ENCODE measurements at places on chromosomes 16 and 17.

DNA sequence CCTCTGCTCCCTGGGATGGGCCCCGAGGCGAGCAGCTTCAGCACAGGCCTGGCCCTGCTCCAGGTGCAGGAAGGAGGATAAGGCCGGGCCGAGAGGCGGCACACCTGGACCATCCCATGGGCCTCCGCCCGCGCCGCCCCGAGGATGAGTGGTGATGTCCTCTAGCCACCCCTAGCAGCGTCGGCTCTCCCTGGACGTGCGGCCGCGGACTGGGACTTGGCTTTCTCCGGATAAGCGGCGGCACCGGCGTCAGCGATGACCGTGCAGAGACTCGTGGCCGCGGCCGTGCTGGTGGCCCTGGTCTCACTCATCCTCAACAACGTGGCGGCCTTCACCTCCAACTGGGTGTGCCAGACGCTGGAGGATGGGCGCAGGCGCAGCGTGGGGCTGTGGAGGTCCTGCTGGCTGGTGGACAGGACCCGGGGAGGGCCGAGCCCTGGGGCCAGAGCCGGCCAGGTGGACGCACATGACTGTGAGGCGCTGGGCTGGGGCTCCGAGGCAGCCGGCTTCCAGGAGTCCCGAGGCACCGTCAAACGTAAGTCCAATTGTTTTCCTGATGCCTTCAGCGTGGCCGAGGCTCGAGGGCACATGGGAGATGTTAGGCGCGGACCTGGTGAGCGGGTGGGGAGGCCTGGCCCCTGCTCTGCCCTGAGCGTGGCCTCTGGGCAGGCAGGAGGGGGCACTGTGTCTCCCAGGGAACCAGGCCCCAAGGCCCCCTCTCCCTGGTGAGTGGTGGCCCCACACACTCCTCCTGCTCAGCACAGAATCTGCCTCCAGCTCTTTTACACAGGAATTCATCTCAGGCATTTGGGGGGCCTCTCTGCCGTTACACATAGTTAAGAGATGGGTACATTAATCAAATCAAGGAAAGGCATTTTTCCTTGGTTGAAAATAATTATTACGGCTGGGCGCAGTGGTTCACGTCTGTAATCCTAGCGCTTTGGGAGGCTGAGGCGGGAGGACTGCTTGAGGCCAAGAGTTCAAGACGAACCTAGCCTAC, 855 bp downstream of the TMEM204 start:
- DNase-seq, result no peak

GRCh38 chr16:2514333-2515179, 804 bp downstream of the ATP6V0C start:
- no peak for DNase-seq

- no peak for DNase-seq
Measured at GRCh38 chr16:4800290-4801041, 2.0 kb downstream of the ROGDI start.

DNA sequence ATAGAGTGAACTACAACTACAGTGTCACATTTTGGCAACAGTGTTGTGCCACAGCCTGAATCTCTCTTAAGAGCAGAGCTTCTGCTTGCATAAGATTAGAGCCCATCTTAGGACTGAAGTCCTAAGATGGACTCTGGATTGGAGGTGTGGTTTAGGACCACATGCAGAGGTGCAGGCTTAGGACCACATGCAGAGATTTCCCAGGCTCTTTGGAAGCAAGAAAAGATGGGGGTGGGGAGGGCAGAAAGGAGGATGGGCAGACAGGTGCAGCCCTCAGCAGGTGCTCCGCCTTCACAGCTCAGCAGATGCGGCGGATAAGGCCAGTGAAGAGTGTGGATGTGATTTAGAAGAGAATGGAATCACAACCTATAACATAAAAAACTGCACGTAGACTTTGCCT, 128.7 kb downstream of the TANGO6 start:
- DNase-seq, result no peak

DNA sequence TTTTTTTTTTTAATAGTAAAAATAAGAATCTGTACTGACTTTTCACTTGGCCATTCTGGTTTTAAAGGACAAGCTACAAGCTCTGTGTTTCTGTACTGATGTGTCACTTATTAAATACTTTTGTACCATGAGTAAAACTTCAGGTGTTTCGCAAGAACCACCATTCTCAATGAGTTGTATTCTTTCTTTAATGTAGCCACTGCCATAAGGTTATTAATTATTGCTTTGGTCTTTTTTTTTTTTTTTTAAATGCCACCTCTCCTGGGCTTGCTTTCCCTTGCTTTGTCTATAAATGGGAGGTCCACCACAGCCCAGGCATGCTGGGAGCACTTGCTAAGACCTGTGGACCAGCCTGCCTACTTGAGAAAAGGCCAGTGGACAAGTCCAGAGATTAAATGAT, 8.4 kb downstream of the ARL2BP start:
- DNase-seq, result no peak

DNA sequence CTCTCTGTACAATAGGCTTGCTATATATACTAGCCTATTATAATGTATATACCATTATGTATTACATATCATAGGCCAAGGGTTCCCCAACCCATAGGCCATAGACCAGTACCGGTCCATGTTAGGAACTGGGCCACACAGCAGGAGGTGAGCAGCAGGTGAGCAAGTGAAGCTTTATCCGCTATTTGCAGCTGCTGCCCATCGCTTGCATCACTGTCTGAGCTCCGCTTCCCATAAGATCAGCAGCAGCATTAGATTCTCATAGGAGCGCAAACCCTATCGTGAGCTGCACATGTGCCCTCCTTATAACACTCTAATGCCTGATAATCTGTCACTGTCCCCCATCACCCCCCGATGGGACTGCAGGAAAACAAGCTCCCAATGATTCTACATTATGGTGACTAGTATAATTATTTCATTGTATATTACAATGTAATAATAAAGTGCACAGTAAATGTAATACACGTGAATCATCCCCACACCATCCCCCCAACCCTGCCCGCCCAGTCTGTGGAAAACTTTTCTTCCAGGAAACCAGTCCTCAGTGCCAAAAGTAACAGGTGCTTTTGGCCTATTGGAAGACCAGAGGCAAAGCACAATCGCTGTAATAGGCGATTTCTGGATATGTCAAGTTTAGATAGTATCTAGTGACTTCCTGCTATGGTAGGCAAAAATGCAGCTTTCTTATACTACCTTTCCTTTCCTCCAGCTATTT, 84.1 kb downstream of the MYH11 start:
- no peak for DNase-seq

GRCh38 chr17:29407856-29408255, 17.7 kb downstream of the TAOK1 start:
- DNase-seq, result no peak

DNA sequence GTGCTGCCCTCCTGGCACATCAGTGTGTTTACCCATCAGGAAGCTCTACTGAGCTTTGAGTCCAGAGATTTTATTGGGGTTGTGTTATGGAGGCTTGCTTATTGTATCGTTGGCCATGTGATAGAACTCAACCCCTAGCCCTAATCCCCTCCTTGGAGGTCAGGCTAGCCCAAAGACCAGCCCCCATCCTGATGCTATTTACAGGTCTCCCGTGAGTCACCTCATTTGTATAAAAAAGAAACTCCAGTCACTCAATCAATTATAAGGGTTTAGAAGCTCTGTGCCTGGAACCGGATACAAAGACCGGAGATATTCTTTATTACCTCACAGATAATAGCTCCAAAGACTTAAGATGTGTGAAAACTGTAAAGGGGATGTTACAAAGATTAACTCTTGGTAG, 405.9 kb downstream of the CNTNAP4 start:
- DNase-seq, result no peak

DNA sequence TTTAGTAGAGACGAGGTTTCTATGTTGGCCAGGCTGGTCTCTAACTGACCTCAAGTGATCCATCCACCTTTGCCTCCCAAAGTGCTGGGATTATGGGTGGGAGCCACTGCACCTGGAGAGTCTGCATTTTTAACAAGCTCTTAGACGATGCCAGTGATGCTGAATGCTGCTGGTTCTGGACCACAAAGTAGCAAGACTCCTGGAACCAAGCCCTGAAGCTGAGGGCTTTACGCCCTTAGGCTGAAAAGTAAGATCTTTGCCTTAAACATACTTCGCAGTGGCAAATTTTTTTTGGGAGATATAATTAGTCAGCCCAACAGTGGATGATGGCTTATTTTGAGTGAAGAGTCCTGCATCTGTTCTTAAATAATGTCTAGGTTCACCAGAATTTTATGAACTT, 14.0 kb downstream of the METTL9 start:
- DNase-seq, result no peak

DNA sequence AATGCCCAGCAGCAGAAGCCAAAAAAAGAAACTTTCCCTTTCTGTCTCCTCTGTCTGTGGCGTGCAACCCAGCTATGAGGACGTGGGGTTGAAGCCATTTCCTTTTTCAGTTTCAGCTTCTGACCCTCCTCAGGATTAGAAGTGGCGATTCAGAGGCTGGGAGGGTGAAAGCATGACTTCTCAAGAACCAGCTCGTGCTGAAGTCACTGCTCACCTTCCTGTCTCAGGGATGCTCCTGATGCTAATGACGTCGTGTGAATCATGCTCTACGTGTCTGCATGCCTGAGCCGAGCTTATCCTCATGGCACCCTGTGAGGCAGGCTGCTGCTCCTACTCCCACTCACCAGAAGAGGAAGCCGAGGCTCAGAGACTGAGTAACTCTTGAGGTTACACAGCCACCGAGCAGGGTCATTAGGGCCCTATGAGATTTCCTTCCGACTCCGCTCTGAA, 5.7 kb upstream of the LPO start:
- DNase-seq, result no peak

GRCh38 chr16:49075709-49076108, 205.9 kb downstream of the CBLN1 start:
- no peak for DNase-seq

GRCh38 chr17:17694169-17695081, 13.2 kb downstream of the RAI1 start:
- DNase-seq, result peak; percentile 75

GRCh38 chr16:81715358-81716196, 63.5 kb upstream of the PLCG2 start:
- DNase-seq, result no peak

DNA sequence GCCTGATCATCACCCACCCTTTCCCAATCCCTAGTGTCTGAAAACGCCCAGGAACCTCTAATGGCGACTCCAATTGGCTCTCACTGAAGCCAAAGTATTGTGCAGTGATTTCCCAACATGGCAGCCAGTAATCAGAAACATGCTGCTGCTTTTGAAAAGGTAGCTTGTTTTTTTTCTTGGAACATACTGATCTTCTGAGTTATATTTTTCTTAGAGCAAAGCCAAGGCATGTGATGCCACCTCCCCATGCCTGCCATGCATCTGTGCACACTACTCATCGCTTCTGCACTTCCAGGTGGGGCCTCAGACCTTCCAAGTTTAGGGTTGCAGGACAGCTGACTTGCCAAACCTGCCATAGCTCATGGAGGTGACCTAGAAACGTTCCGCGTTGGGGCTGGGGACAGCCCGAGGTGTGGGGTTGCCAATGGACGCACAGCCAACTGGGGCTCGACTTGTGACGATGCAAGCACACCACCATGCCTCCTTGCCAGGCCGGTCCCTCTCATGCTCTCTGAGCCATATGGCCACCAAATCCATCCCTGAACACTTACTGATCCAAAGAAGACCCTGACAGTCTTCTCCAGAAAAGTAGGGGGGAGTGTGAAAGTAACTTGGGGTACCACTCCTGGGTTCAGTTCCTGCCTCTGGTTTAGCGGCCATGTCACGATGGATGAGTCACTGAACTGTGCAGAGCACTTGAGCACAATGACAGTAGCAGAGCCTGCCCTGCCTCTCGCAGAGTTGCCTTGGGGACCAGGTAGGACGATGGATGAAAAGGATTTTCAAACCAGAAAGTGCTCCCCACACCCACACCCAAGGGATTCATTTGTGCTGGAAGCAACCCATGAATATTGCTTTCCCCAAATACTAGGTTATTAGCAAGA, 155.7 kb downstream of the CCDC182 start:
- no peak for DNase-seq

DNA sequence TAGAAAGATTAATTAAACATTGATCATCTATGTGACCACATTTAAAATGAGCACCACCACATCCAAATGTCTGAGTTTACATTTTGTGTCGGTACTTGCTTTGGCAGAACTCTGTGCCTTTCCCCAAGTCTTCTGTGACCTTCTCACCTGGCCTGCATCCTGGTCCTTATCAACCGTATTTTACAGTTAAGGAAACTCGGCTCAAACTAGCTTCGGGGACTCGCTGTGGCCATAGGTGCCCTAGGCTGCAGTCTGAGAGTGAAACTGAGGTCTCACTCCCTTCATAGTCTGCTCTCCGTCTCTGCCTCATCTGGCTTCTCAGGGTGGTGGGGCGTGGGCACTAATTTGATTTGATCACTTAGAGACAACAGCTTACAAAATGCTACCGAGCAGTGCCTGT, 555.5 kb downstream of the WWOX start:
- DNase-seq, result no peak

GRCh38 chr17:37884516-37884915, 39.7 kb upstream of the TBC1D3K start:
- DNase-seq, result no peak

GRCh38 chr16:83935005-83935857, 17.8 kb upstream of the OSGIN1 start:
- no peak for DNase-seq

DNA sequence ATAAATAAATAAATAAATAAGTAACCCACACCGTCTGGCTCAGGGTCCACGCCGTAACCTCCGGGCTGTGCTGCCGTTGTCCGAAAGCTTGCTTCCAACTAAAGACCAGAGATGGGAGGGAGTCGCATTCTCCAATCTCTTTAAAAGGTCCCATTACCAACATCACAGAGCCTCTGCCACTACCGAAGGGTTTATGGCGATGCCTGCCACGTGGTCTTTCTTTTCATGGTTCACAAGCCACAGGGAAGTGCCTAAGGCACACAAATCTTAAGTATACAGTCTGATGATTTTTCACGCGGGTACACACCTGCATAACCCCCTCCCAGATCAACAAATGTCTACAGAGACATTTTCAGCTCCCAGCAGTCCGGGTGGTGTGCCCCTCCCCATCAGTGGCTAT, 1.4 kb downstream of the COTL1 start:
- no peak for DNase-seq

DNA sequence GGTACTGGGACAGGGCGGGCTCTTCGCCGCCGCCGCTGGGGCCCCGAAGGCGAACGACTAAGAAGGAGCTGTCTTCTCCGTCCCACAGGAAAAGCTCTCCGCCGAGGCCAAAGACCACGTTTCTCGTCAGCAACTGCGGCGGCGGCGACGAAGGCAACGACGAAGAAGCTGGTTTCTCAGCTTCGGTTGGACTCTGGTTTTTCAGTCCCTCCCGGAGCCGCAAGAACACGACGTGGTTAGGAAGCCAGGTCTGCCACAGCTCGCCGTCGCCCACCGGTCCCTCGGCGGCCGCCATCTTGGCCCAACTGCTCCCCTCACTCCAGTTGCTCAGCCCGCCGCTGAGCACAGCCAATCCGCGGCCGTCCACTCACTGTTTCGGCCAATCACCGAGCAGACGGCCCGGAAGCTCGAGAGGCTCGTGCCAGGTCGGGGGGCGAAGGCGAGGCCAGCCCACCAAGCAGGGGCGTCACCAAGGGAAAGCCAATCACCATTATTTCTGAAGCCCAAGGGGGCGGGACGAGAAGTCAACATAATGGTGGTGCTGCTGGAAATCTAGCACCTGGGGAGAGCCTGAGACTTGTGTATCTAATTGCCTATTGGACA, at the start of gene NUP88:
Gene NUP88, minus strand, starts transcription at position 307 of the 603 bp plus-strand sequence. Its CDS starts 12 bp downstream, at position 295.
- peak; percentile 94 for DNase-seq

Measured in activated CD4-positive, alpha-beta T cell treated with anti-CD3 and anti-CD28 coated beads for 4 hours (primary cell).